ENCODE measurements at places on chromosomes 4 and X.

- no peak for DNase-seq
Measured at GRCh38 chr4:883377-884095, 48.6 kb downstream of the GAK start.

GRCh38 chrX:154363706-154364439, 10.6 kb downstream of the FLNA start:
- no peak for DNase-seq

DNA sequence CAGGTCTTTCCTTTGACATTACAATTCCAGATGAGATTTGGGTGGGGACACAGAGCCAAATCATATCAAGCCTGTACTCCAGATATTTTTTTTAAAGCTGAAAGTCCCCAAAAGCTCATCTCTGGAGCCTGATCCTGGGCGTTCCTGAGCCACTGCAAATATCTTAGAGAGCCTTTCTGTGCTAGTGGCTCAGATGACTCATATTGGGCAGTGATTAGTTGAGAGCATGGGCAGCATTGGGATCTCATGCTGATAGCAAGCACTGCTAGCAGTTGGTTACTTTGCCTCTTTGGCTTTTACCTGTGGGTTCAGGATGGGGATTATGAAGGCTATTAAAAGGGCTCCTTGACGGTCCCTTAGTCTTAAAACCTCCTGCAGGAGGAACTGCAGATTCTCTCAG, 51.4 kb upstream of the SCRG1 start:
- DNase-seq, result no peak

GRCh38 chr4:138404801-138405200, 162.7 kb upstream of the SLC7A11 start:
- DNase-seq, result no peak

GRCh38 chrX:147875866-147876596, 35.7 kb upstream of the FMR1 start:
- peak; percentile 45 for DNase-seq

GRCh38 chr4:151668689-151669402, 92.0 kb downstream of the GATB start:
- no peak for DNase-seq

DNA sequence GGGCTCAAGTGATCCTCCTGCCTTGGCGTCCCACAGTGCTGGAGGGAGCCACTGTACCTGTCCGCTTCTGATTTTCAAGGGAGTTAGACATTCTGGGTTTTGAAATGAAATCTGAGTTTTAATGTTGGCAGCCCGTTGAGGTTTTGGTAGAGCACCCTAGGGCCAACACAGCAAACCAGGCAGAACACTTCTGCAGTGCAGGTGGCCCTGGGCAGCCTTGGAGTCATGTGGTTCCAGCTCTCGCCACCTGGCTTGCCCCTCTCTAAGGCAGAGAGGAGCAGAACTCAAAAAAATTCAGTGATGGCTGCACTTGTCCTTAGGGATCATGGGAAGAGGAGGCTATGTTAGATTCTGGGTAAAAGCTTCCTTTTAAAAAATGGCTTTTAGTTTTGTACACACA, 74.9 kb downstream of the CLDN34 start:
- DNase-seq, result no peak

GRCh38 chrX:66018585-66019309, 21.1 kb downstream of the VSIG4 start:
- DNase-seq, result no peak

DNA sequence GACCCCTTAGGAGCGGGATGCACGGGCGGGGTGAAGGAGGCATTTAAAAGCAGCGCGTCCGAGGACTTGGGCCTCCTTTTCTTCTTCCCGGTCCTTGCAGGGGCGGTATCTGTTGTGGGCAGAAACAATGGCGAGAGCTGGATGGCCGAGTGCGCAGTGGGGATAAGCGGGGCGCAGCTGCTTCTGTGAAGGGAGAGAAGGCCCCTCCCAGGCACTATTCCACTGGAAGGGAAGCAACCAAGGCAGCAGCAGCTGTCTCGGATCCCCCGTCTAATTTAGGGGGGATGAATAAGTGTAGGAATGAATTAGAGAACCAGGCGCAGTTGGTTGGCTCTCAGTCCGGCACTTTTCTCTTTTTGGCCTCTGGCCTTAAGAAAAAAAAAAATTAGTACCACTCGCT, 995 bp downstream of the SMARCA5 start:
- DNase-seq, result peak; percentile 33

DNA sequence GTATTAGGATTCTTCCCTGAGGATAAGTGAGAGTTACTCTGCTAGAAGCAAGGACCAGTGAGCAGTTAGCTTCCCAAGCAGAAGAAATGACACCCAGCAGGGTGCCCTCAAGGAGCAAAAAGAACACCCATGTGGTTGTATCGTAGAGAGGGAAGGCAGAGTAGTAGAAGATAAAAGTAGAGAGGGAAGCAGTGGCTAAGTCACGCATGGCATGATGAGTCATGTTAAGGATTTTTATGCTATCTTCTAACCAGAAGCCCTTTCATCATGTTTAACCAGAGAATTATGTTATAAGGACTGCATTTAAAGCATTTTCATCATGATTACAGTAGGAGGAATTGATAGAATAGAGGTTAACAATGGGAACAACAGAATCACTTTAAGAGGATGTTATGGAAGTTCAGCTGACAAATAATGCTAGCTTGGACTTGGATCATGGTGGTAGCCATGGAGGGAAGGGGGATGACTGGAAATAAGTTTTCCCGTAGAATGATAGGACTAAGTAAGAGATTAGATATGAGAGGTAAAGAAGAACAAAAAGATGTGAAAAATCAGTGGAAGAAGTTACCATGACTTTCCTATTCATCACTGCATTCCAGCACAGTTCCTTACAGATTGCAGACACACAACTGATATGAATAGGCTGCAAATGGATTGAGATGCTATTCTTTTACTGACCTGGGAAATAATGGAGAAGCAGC, 383.5 kb upstream of the INTU start:
- peak; percentile 9 for DNase-seq

DNA sequence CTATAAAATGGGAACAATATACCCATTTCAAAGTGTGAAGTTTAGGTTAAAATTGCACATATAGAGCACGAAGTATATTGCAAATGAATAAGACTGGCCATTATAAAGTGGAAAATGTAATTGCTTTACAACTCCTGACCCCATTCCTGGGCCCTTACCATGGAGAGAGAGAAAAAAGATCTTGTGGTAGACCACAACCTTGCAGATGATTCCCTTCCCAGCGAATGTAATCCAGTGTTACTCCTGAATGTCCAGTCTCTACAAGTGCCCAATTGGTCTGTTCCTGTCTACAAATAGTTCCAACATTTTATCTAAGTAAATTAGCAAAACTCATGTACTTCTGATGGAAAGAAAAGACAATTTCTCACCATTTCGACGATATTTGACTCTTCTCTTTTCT, 184.1 kb upstream of the LNX1 start:
- DNase-seq, result no peak

- peak; percentile 63 for DNase-seq
Measured at GRCh38 chrX:52988985-52989917, 30.9 kb upstream of the FAM156A start.

Data from trophoblast cell (in vitro differentiated cells and primary cell).